Activated CD8-positive, alpha-beta memory T cell treated with anti-CD3 and anti-CD28 coated beads for 4 hours (primary cell): ENCODE measurements at places on chromosomes 6 and 20.

DNA sequence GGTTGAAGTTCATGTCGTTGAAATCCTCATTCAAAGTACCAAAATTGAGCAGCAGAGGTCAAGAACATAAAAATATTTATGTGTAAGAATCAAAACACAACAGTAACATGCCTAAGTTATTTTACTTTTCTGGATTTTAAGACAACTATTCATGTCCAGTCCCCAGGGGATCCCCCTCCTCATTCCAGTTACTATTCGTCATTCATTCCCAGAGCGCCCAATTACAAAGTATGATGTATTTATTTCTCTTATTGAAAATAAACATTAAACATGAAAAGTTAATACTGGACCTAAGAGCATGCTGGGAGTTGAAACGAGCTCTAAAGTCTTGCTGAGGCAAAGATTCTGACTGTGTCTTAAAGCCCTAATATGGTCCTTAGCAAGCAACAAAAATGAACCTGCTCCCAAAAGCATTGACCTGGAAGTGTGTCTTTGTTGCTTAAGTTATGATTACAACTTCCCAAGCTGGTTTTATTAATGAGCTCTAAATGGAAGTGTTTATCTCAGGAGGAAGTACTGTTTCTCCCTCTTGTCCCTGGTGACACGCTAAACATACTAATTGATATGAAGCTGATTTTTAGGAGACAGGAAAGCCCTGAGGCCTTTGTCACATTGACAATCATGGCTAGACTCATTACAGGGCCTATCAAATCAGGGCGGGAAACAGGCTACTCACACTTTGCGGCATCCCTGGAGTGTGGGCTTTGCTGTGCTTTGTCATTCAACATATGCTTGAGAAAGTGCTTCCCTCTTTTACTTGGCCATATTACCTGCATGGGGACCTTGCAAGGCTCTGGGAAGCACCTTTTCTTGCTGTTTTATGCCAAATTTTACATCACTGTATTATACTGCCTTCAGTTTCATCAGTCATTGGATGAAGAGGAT lies 192.2 kb upstream of the DTNBP1 start:
- no peak for DNase-seq

- no peak for DNase-seq
Measured at GRCh38 chr6:156009656-156010055, 554.0 kb upstream of the NOX3 start.

DNA sequence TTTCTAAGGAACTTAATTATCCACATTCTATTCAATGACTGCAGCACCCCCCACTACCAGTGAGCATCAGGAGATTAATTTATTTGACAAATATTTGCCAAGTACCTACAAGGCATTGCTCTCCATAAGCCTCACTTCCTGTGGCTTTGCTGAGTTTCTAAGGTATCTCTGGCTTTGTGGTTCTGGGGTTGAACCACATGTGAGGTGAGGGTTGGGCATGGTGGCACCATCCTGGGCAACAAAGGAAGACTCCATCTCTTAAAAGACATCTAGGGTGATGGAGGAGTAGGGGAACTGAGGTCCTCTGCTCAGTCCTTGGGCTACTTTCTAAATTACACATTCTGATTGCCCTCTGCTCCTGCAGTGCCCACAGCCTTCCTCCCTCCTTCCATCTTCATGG lies 25.5 kb upstream of the WFDC2 start:
- DNase-seq: no peak

DNA sequence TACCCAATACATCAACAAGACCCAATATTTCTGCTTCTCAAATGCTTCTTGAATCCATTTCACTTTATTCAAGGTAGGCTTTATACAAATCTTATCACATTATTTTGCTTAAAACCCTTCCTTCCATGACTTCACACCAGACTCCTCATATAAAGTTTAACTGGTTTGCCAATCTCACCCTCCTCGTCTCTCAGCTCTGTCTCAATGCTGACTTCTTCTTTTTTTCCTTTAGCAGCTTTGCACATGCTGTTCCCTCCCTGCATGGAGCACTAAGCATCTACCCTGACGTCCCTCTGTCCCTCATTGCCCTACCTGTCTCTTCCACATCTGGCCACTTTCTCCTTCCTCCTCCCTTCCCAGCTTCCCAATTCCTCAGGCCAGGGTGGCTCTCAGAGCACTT lies 31.4 kb downstream of the KCNK17 start:
- no peak for DNase-seq

DNA sequence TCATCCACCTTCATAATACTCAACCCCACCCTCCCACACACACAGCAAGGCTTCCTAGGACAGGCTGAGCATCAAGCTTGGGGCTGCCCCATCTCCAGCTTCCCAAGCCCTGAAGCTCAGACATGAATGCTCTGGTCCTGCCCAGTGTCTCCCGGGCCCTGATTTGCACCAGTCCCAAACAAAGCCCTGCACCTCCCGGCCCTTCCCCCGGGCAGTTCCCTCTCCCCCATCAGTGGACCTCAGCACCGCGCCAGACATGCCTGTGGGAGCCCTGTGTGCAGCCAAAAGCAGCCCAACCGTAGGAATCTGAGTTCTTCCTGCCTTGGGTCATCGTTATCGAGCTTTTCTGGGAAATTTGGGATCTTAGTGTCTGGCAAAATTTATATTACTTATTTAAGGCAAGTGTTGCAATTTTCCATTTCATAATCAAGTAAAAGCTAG lies 63.5 kb downstream of the THBS2 start:
- DNase-seq: no peak
